ENCODE measurements at places on chromosomes 6 and 20. TPM values are rescaled to one million over a fixed set of nuclear protein-coding genes. Genes with fewer than 3 reads are reported as not detected.
A peak's percentile ranks its signal among the peaks of the same experiment; 100 is the strongest.

DNA sequence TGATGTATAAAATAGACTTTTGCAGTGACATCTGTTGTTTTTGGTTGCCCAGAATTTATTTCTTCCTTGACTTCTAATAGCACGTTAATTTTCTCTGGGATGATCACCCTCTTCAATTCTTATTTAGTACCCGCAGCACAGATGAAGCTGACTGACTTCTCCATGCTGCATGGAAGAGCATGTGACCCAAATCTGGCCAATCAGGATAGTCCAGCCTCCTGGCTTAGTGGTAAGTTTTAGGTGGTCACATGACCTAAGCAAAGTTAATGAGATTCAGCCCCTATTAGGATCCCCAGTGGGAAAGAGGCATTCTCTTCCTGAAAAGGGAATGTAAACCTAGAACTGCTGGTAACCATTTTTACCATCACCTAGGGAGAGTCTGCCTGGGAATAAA, 13.8 kb upstream of the SIRT5 start:
- no peak overlapping the region for H3K27ac ChIP-seq
- no peaks in the 10 kb centered on the region for H3K36me3 ChIP-seq

DNA sequence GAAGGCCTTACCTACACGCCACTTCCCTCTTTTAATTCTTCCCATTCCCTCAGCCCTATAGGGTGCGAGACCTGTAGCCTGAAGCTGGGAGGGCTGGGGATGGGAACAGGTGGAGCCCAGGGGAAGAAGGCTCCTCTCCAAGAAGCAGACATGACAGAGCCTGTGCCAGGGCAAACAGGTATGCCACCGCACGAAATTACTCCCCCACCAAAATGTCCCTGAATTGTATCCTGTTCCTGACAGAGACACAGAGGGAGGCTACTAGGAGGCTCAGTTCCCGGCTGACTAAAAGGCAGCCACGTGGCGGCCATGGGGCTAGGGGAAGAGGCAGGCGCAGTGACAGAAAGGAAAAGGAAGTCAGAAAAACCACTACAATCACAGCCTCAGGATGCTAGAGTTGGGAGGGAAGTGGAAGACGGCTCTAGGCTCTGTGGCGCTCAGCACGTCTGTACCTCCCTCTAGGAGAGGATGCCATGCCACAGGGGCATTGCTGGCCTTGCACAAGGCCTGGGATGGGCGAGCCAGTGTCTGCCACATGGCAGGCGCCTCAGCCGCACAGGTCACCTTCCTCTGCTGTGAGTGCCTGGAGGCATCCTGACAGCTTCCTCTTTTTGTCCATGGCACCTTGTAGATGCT, 27.7 kb downstream of the TFEB start:
- peak overlapping the region; percentile 63 for H3K27ac ChIP-seq
- no peak for DNase-seq
- H3K4me1 ChIP-seq: peaks cover 49% of the 10 kb centered on the region
- peaks cover 4% of the 10 kb centered on the region for H3K36me3 ChIP-seq

The GSTA1 gene
- total RNA-seq: 1.9 TPM

DNA sequence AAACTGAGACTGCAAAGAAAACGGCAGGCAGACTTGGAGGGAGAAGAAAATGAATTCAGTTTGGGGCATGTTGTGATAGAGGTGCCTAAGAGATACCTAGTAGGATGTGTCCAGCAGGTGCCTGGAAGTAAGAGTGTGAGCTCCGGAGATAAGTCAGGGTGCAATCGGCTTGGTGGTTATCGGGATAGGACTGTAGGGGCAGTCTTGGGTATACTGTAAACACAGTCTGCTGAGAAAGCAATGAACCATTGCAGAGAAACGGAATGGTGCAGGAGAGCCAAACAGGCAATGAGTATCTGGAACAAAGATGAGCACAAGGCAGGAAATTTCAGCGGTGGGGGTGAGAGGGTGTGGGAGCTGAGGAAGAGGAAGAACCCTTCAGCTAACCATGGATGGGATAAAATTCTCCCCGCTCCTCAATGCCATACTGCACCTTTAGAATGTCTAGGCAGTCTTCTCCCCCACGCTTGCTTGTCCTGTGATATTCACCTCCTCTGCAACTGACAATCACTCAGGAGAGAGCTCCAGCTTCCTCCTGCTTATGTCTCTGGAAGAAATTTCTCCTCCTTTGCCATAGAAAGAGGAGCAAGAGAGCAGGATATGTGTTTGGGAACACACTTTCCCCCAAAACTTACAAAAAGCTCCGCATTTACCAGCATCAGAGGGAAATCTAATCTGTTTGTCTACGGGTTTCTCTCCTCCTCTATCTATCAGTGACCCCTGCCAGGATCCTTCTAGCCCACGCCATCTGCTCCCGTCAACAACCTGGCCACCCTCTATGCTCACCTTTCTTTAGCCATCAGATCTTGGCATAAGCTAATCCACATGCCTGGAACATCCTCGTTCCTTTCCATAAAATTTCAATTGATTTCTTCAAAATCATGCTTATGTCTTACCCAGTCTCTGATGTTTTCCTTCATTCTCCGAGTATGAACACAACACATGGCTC, 381.7 kb upstream of the JARID2 start:
- H3K4me1 ChIP-seq: peaks cover 6% of the 10 kb centered on the region
- H3K4me3 ChIP-seq: no peak overlapping the region
- no peak overlapping the region for H3K27ac ChIP-seq
- DNase-seq: no peak
- H3K27me3 ChIP-seq: no peaks in the 10 kb centered on the region

DNA sequence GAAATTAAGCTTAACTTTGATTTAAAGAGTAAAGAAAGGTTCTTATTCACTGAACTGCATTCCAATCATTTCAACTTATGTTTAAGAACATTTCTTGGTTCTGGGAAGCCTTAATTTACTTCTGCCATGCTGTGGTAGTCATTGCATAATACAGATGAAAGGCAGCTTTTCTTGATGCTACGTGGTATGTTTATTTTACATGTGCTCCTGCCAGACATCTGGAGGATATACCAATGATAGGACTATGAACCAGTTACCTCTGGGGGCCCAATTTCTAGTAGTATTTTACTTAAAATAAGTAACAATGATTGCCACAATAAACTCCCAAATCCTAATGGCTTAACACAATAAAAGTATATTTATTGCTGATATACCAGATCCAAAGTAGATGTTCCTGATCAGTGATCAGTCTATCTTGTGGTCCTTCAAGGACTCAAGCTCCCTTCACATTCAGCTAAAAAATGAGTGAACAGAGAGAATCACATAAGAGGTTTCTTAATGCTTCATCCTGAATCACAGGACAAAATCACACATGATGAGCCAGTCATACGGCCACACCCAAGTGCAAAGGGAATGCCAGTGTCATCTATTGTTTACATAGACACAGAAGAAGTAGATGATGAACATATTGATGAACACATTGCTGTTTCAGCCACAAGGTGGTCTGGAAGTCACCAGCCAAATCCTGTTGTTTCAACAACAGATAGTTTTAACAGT, 56.5 kb upstream of the CCN2 start:
- H3K4me1 ChIP-seq: no peaks in the 10 kb centered on the region
- no peak overlapping the region for H3K27ac ChIP-seq
- H3K4me3 ChIP-seq: no peak overlapping the region
- no peaks in the 10 kb centered on the region for H3K27me3 ChIP-seq
- no peak for DNase-seq

GRCh38 chr20:52496191-52496590, 304.6 kb upstream of the ZFP64 start:
- H3K27me3 ChIP-seq: peaks cover 3% of the 10 kb centered on the region
- DNase-seq: no peak
- H3K4me1 ChIP-seq: no peaks in the 10 kb centered on the region
- no peak overlapping the region for H3K4me3 ChIP-seq
- H3K36me3 ChIP-seq: no peaks in the 10 kb centered on the region

The KIF13A gene
- total RNA-seq: 59.0 TPM

GRCh38 chr20:8060977-8061376, 41.4 kb upstream of the TMX4 start:
- no peak for DNase-seq
- H3K27ac ChIP-seq: no peak overlapping the region
- H3K4me1 ChIP-seq: no peaks in the 10 kb centered on the region
- H3K36me3 ChIP-seq: no peaks in the 10 kb centered on the region
- no peak overlapping the region for H3K4me3 ChIP-seq

The UBR2 gene
- 36.6 TPM for total RNA-seq

The TBX18 gene
- 1.0 TPM for total RNA-seq

DNA sequence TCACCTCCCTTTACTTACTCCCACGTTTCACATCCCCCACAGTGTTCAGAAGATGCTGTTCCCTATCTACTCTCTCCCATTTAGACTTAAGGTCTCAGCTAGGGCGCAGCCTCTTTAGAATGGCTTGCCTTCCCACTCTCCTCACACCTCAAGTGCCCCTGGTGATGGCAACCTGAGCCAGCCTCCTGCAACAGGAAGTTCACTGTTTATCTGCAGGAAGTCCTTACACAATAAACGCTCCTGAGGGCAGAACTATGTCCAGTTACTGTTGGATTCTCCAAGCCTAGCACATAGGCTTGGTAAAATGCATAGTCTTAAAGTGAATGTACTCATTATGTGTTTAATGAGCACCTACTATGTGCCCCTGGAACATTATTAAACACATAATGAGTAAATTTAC, 21.9 kb upstream of the RAB22A start:
- H3K27me3 ChIP-seq: no peaks in the 10 kb centered on the region
- no peak overlapping the region for H3K4me3 ChIP-seq
- no peak for DNase-seq
- H3K27ac ChIP-seq: no peak overlapping the region

GRCh38 chr6:13935190-13935880, 10.6 kb downstream of the RNF182 start:
- no peak overlapping the region for H3K27ac ChIP-seq
- peaks cover 6% of the 10 kb centered on the region for H3K27me3 ChIP-seq
- H3K4me3 ChIP-seq: no peak overlapping the region

- no peak overlapping the region for H3K4me3 ChIP-seq
- no peaks in the 10 kb centered on the region for H3K36me3 ChIP-seq
- no peaks in the 10 kb centered on the region for H3K27me3 ChIP-seq
- H3K27ac ChIP-seq: no peak overlapping the region
Measured at GRCh38 chr6:52227495-52227894, 16.8 kb downstream of the IL17F start.

The ACTL10 gene
- 1.3 TPM for total RNA-seq

The PTPRK gene
- 64.6 TPM for total RNA-seq

The CENPW gene
- 5.1 TPM for total RNA-seq

The PHACTR3 gene
- 18.2 TPM for total RNA-seq

- no peak overlapping the region for H3K4me3 ChIP-seq
- no peaks in the 10 kb centered on the region for H3K36me3 ChIP-seq
- DNase-seq: no peak
- H3K27ac ChIP-seq: no peak overlapping the region
Measured at GRCh38 chr6:147700436-147701209, 192.1 kb downstream of the SAMD5 start.

DNA sequence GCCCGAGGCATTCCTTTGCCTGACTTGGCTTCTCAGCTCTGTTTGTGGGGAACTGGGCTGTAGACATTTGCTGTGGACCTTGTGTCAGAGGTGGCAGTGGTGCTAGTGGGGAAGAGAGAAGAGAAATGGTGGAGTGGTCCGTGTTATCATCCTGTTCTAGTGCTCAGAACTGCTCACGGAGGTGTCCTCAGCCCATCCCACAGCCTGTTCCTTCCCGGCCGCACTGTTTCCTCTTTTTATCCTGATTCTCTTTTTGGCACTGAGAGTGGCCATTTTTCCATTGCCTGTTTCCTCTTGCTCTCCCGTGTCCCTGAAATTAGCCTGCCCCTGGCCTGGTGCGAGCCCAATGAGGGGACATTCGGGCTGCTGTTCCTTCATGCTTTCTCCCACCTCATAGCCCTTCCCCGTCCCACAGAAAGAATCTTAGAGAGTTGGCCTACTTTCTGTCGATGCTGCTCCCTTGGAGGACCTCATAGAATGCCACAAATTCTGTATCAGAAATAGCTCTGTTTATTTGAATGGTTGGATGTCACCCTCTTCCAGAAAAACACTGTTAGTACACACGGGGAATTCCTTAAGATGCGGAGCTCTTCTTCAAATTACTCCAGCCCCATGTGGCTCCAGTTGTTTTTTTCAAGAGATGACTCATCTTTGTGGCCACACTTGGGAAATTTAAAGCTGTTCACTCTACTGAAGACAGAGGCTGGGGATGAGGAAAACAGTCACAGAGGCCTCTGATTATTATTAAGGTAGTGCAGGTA, 26.1 kb downstream of the FARS2 start:
- no peak for DNase-seq
- H3K36me3 ChIP-seq: no peaks in the 10 kb centered on the region
- no peaks in the 10 kb centered on the region for H3K27me3 ChIP-seq

The CCN5 gene
- 112 TPM for total RNA-seq

The HFE gene
- total RNA-seq: 9.2 TPM

- no peak for DNase-seq
- H3K27ac ChIP-seq: peak overlapping the region; percentile 81
Measured at GRCh38 chr20:64038224-64038564, 2.2 kb downstream of the C20orf204 start.

DNA sequence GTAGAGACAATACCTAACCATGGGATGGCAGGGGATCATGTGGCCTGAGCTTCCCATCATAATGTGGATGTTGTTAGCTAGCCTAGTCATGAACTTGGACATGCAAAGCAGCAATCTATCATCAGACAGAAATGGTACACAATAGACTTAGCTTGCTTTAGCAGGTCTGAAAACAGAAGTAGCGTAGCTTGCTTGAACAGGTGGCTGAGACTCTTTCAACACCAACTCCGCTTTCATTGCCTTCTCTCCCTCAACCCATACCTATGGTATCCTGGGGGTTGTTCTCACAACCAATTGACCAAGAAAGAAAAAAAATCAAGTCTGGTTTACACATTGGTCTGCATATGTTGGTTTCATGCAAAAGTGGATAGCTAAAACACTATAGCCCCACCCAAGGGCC, 23.0 kb downstream of the CD164 start:
- DNase-seq: no peak
- no peaks in the 10 kb centered on the region for H3K4me1 ChIP-seq
- no peak overlapping the region for H3K27ac ChIP-seq
- H3K27me3 ChIP-seq: no peaks in the 10 kb centered on the region
- H3K36me3 ChIP-seq: peaks cover 37% of the 10 kb centered on the region
- H3K4me3 ChIP-seq: no peak overlapping the region

- no peaks in the 10 kb centered on the region for H3K4me1 ChIP-seq
- H3K27me3 ChIP-seq: no peaks in the 10 kb centered on the region
- H3K4me3 ChIP-seq: no peak overlapping the region
- DNase-seq: no peak
- H3K36me3 ChIP-seq: peaks cover 78% of the 10 kb centered on the region
- H3K27ac ChIP-seq: no peak overlapping the region
Measured at GRCh38 chr20:38573413-38573812, 7.6 kb upstream of the ADIG start.

DNA sequence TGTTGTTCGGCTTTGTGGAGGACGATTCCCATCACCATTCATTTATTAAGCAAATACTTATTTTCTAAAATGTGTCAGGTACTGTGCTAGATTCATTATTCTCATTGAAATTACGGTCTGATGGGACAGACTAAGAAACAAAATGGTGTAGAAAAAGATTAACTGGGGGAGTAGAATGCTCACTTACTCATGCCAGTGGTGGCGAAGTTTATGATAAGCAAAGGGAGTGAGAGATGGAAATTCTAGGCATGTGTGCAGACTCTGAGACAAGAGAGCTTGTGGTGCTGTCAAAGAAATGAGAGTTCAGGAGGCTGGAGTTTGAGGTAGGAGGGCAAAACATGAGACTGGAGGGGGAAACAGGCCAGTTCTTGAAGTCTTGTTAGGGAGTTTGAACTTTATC, 896 bp downstream of the RPP21 start:
- peak overlapping the region; percentile 90 for H3K4me3 ChIP-seq
- peaks cover 5% of the 10 kb centered on the region for H3K4me1 ChIP-seq
- H3K27ac ChIP-seq: no peak overlapping the region
- no peaks in the 10 kb centered on the region for H3K27me3 ChIP-seq
- peaks cover 27% of the 10 kb centered on the region for H3K36me3 ChIP-seq

GRCh38 chr6:21263531-21264287, 329.8 kb upstream of the SOX4 start:
- no peak overlapping the region for H3K27ac ChIP-seq
- no peak for DNase-seq
- no peaks in the 10 kb centered on the region for H3K36me3 ChIP-seq
- no peak overlapping the region for H3K4me3 ChIP-seq
- no peaks in the 10 kb centered on the region for H3K27me3 ChIP-seq

Data from upper lobe of right lung (tissue), 1 donor.